PC-3 (cell line): ENCODE measurements at places on chromosomes 7 and 10. TPM values are rescaled to one million over a fixed set of nuclear protein-coding genes. Genes with fewer than 3 reads are reported as not detected.

The UTF1 gene
- not detected in 2 replicates for total RNA-seq

The PIP gene
- total RNA-seq = not detected in 2 replicates

The HIBADH gene
- total RNA-seq = 43.7 and 45.8 TPM in 2 replicates

The ERV3-1 gene
- total RNA-seq = 4.7 and 8.6 TPM in 2 replicates

The PRKG1 gene
- 6.3 and 7.4 TPM in 2 replicates for total RNA-seq

The SLC13A4 gene
- not detected in 2 replicates for total RNA-seq

The IL6 gene
- total RNA-seq = 110 and 113 TPM in 2 replicates

The NKX1-2 gene
- total RNA-seq = 0.36 and 0.86 TPM in 2 replicates

The AGAP5 gene
- 15.0 and 18.2 TPM in 2 replicates for total RNA-seq

- DNase-seq = peak; percentile 81
- H3K4me3 ChIP-seq = no peak overlapping the region
- H3K4me1 ChIP-seq = peaks cover 55% of the 10 kb centered on the region
- peak overlapping the region; percentile 62 for H3K27ac ChIP-seq
- H3K36me3 ChIP-seq = no peaks in the 10 kb centered on the region
These were observed 33.3 kb downstream of the EGFR start for GRCh38 chr7:55052081-55052480.

- H3K36me3 ChIP-seq = no peaks in the 10 kb centered on the region
- H3K27ac ChIP-seq = no peak overlapping the region
- DNase-seq = peak; percentile 41
- H3K4me1 ChIP-seq = peaks cover 60% of the 10 kb centered on the region
- no peaks in the 10 kb centered on the region for H3K27me3 ChIP-seq
- H3K4me3 ChIP-seq = no peak overlapping the region
These were observed 91.5 kb upstream of the PDE1C start for GRCh38 chr7:32161708-32162107.

DNA sequence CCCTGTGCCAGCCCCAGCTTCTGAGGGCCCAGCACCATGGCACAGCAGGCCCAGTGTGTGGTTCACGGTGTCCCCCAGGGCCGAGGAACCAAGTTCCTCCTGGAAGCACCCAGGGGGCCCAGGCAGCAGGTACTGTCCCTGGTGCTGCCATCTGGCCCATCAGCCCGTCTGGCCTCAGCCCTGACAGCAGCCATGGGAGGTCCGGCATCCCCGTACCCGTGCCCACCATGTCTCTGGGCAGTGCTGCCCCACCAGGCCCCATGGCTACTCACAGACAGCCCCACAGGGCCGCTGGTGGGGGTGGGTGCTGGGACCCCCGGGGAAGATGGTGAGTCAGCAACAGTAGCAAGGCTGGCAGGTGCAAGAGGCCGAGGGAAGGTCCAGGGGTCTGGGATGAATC lies 32.8 kb downstream of the STK32C start:
- H3K27ac ChIP-seq = no peak overlapping the region
- H3K4me3 ChIP-seq = no peak overlapping the region
- no peaks in the 10 kb centered on the region for H3K36me3 ChIP-seq
- no peaks in the 10 kb centered on the region for H3K27me3 ChIP-seq
- DNase-seq = no peak

GRCh38 chr10:36362257-36362656 lies 720.2 kb upstream of the FZD8 start:
- H3K27ac ChIP-seq = no peak overlapping the region
- no peak overlapping the region for H3K4me3 ChIP-seq
- no peaks in the 10 kb centered on the region for H3K36me3 ChIP-seq
- H3K27me3 ChIP-seq = no peaks in the 10 kb centered on the region
- H3K4me1 ChIP-seq = no peaks in the 10 kb centered on the region

- no peak overlapping the region for H3K4me3 ChIP-seq
- H3K27ac ChIP-seq = no peak overlapping the region
- no peaks in the 10 kb centered on the region for H3K4me1 ChIP-seq
- H3K27me3 ChIP-seq = no peaks in the 10 kb centered on the region
These were observed 239.8 kb downstream of the TCERG1L start for GRCh38 chr10:131071721-131072120.

GRCh38 chr10:104123397-104123796 lies 1.4 kb downstream of the SFR1 start:
- peaks cover 36% of the 10 kb centered on the region for H3K4me1 ChIP-seq
- no peaks in the 10 kb centered on the region for H3K36me3 ChIP-seq
- no peak overlapping the region for H3K27ac ChIP-seq
- no peaks in the 10 kb centered on the region for H3K27me3 ChIP-seq

- H3K4me3 ChIP-seq = no peak overlapping the region
- no peaks in the 10 kb centered on the region for H3K4me1 ChIP-seq
- H3K27ac ChIP-seq = no peak overlapping the region
- DNase-seq = no peak
- peaks cover 90% of the 10 kb centered on the region for H3K27me3 ChIP-seq
These were observed 691.1 kb downstream of the PHTF2 start for GRCh38 chr7:78489476-78490240.

- H3K4me3 ChIP-seq = no peak overlapping the region
- no peak overlapping the region for H3K27ac ChIP-seq
- no peaks in the 10 kb centered on the region for H3K4me1 ChIP-seq
These were observed 89.4 kb downstream of the DGKI start for GRCh38 chr7:137757146-137757925.

DNA sequence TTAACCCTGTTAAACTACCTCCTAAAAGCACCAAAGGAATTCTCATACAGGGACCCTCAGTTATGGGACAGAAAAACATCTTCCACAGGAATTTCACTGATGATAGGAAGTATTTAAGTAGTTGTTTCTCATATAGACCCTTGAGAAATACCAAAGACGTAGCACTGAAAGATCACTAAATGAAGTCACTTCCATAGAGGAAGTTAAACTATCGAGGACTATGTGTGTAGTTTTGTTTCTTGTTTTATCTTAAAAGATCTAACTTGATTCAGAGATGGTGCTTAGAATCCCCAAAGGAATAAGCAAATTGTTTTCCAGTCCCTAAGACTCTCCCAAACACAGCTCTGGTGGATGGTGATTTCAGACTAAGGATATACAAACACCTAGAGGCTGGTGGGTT lies 94.8 kb upstream of the AFAP1L2 start:
- H3K4me3 ChIP-seq = no peak overlapping the region
- H3K36me3 ChIP-seq = no peaks in the 10 kb centered on the region
- H3K4me1 ChIP-seq = peaks cover 9% of the 10 kb centered on the region; the same call in 1 of the 2 replicates
- no peak overlapping the region for H3K27ac ChIP-seq
- no peak for DNase-seq

- peaks cover 27% of the 10 kb centered on the region for H3K4me1 ChIP-seq
- H3K27ac ChIP-seq = 0 out of 2 replicates have a peak overlapping the region, but pooled peaks have one; percentile 9
- H3K4me3 ChIP-seq = no peak overlapping the region
- H3K36me3 ChIP-seq = no peaks in the 10 kb centered on the region
- DNase-seq = peak; percentile 86
These were observed 57.3 kb downstream of the MAPK8 start for GRCh38 chr10:48363617-48364355.

DNA sequence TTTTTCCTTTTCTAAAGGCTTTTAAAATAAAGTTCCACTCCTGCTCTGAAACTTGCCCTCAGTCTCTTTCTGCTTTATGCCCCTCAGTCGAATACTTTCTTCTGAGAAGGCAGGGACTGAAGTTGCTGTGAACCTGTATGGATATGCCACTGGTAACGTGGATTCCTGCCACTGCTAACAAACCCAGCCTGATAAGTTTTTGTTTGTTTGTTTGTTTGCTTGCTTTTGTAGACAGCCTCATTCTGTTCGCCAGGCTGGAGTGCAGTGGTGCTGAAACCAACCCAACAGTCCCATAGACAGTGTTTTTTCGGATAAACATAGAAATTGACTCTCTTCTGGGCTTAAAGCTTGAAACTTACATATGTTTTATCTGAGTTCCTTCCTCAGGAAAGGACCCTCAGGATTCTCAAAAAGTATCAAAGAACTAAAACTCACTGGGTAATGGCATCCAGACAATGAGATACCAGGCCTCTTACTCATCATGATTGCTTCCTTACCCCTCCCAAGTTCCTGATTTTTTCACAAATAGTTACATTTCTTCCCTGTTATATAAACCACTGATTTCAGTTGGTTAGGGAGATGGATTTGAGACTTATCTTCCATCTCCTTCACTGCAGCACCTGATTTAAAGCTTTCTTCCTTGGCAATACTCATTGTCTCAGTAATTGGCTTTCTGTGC lies 273.6 kb downstream of the SDHAF3 start:
- H3K27me3 ChIP-seq = no peaks in the 10 kb centered on the region; the same call in 1 of the 2 replicates
- H3K27ac ChIP-seq = no peak overlapping the region

GRCh38 chr10:36116731-36117130 lies 474.6 kb upstream of the FZD8 start:
- H3K4me1 ChIP-seq = peaks cover 15% of the 10 kb centered on the region
- H3K36me3 ChIP-seq = no peaks in the 10 kb centered on the region
- no peaks in the 10 kb centered on the region for H3K27me3 ChIP-seq
- H3K4me3 ChIP-seq = no peak overlapping the region
- no peak overlapping the region for H3K27ac ChIP-seq

DNA sequence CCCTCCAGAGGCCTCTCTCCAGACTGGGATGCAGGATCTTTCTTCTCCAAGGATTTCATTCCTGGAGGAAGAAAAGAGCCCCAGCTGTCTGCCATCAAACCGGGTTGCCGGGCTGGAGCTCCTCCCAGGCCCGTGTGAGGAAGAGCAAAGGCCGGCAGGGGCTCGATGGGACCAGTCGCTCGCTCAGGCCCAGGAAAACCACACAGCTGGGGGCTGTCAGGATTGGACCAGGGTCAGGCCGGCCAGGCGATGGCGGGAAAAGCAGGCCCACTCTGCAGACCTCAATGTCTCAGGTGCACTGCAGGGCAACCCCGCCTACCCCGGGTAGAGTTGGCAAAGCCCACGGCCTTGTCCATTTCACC lies 98.1 kb upstream of the DNAAF5 start:
- no peaks in the 10 kb centered on the region for H3K36me3 ChIP-seq
- DNase-seq = no peak
- no peak overlapping the region for H3K4me3 ChIP-seq
- H3K27me3 ChIP-seq = no peaks in the 10 kb centered on the region
- no peaks in the 10 kb centered on the region for H3K4me1 ChIP-seq
